GM23338 (cell line): ENCODE measurements at places on chromosomes 7 and 10.

DNA sequence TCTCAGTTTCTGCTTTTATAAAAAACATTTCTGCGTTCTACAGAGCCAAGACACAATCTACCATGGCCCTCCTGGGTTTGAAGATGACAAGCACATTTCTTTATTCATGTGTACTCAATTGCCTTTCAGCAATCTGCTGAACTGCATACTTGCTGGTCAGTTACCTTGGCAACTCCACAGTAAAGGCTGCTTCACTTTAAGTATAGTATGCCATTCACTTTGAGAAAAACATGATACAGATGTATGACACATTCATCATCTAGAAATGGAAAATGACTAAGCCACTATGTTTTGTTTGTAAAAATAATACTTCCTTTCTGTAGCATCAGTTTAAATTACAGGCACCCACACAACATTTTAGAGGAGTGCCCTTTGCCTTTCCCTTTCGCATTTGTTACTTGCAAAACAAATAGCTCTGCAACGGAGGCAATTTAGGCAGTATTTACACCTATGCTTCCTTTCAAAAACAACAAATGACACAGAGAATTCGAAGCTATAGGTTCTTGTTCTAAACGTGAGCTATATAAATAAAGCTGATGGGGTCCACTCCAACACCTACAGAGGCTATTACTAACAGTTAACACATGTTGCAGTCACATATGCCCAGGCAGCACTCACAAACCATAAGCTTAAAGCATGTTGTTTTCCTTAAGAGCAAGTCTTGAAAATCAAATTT, 23.5 kb downstream of the SGCE start:
- H3K27ac ChIP-seq, result no peak overlapping the region
- H3K36me3 ChIP-seq, result no peaks in the 10 kb centered on the region
- H3K27me3 ChIP-seq, result no peaks in the 10 kb centered on the region
- DNase-seq, result peak; percentile 7
- H3K4me1 ChIP-seq, result peaks cover 11% of the 10 kb centered on the region
- H3K4me3 ChIP-seq, result no peak overlapping the region

GRCh38 chr10:31819391-31819820, 109.2 kb downstream of the ARHGAP12 start:
- no peak overlapping the region for H3K27ac ChIP-seq
- no peak for DNase-seq
- no peaks in the 10 kb centered on the region for H3K36me3 ChIP-seq

GRCh38 chr7:136687693-136688322, 180.6 kb upstream of the CHRM2 start:
- no peak overlapping the region for H3K27ac ChIP-seq
- no peaks in the 10 kb centered on the region for H3K36me3 ChIP-seq
- no peaks in the 10 kb centered on the region for H3K27me3 ChIP-seq

DNA sequence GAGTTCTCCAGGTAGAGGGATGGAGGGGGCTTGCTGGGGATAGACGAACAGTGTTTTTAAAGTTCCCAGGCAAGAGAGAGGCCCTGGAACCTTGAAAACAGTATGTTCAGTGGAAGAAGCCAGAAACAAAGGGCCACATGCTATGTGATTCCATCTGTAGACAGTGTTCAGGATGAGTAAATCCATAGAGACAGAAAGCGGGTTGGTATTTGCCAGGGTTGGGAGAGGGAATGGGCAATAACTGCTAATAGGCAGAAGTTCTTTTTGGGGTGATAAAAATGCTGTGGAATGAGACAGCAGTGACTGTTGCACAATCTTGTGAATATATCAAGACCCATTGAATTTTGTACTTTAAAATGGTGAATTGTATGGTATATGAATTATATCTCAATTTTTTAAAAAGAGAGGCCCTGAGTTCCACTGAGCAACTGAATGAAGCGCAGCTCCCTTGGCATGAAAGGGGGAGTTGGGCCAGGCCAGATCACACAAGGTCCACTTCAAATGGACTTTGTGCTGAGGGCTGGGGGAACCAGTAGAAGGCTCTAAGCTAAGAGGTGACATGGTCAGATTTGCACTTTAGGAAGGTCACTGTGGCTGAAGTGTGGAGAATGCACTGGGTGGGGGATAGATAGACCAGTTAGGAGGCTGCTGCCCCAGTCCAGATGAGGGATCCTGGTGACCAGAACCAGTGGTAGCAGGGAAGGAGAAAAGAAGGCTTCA, 34.0 kb downstream of the LEP start:
- no peak overlapping the region for H3K4me3 ChIP-seq
- 0 out of 2 replicates have a peak, but pooled peaks cover 6% of the 10 kb centered on the region for H3K36me3 ChIP-seq
- H3K27me3 ChIP-seq, result peaks cover 24% of the 10 kb centered on the region
- DNase-seq, result no peak

DNA sequence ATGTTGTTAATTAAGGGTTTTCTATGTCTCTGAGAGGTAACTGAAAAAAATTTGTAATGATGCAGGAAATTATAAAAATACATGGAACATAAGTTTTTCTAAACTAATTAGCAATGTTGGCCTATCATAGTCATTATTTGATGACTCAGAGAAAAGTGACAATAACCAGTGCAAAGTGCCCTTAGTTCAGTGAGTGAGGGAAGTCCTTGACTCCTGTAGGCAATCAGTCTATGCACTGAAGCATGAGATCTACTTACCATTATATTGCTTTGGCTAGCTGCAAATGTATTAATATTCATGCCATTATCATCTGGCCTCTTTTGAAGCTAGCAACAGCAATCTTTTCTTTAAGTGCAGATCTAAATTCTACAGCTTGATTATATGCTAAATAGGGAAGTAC, 40.6 kb downstream of the CCDC172 start:
- no peak overlapping the region for H3K27ac ChIP-seq
- no peaks in the 10 kb centered on the region for H3K36me3 ChIP-seq
- no peaks in the 10 kb centered on the region for H3K4me1 ChIP-seq
- no peak for DNase-seq

GRCh38 chr7:101671371-101672356, 42.6 kb upstream of the MYL10 start:
- H3K4me3 ChIP-seq, result no peak overlapping the region
- H3K27me3 ChIP-seq, result no peaks in the 10 kb centered on the region
- no peak overlapping the region for H3K27ac ChIP-seq

DNA sequence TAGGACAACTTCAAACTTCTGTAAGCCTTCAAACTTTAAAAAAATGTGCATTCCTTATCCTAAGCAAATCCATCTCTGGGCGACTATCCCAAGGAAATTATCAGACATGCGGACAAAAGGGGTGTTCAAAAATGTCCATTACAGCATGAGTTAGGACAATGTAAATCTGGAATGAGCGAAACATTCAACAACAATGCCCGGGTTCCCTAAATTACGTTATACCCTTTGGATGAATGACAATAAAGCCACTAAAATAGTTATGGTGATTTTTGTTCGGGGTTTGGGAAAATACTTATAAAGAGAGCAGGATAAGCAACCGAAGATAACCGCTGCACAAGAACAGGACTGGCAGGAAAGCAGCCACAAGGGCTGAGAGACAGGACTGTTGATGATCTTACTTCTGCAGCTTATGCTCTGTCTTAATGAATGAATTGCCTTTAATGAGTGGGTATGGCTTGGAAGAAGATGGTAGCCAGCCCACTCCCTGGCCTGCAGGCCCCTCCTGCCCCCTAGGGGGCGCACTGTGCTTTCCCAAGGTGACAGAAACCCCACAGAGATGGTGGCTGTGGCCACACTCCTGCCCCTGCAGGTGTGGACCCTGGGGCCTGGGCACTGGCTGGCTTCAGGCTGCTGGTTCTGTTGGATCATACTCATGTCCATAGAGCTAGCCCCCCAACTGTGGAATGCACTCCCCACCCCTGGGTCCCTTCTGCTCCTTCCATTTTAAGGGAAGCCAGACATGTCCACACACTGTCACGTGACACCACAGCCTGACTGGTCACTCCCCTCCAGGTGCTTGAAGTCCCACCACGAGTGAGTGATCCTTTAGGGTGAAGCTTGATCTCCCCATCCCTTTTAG, 45.0 kb downstream of the ZCCHC24 start:
- peaks cover 16% of the 10 kb centered on the region for H3K4me1 ChIP-seq
- peak; percentile 73 for DNase-seq
- no peaks in the 10 kb centered on the region for H3K36me3 ChIP-seq
- H3K4me3 ChIP-seq, result no peak overlapping the region
- H3K27me3 ChIP-seq, result no peaks in the 10 kb centered on the region
- no peak overlapping the region for H3K27ac ChIP-seq

DNA sequence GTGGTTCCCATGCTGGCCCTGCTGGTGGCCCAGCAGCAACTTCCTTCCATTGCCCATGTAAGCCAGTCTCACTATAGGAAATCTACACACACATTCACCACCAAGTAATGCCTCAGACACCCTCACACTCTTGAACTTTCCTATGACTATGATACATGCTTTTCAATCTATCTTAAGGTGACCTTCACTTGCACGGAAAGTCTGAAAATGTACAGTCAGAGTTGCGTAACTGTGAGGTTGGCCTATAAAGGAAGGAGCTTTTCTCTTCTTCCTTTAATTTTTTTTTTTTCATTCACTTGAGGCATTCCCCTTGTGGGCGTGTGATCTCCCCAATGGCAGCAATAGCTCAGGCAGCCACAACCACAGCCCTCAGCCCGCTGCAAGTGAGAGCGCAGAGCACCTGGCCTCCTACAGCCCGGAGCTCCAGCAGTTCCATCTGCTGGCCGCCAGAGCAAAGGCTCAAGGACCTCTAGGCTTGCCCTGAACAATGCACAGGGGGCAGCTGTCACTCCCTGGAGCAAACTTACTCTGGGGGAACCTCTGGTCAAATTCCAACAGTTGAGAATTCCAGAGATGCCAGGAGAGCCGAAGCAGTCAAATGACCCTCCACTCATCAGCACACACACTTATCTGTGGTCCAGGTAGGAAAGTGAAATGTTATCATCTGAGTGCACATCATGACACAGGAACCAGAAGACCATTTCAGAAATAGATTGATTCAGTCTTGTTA, 123.1 kb upstream of the ADO start:
- peak; percentile 45 for DNase-seq
- H3K36me3 ChIP-seq, result no peaks in the 10 kb centered on the region
- no peak overlapping the region for H3K4me3 ChIP-seq
- no peaks in the 10 kb centered on the region for H3K27me3 ChIP-seq

GRCh38 chr7:25758559-25758958, 393.4 kb upstream of the NFE2L3 start:
- no peaks in the 10 kb centered on the region for H3K36me3 ChIP-seq
- H3K27ac ChIP-seq, result no peak overlapping the region
- H3K4me3 ChIP-seq, result no peak overlapping the region
- DNase-seq, result no peak

- H3K27ac ChIP-seq, result no peak overlapping the region
- no peaks in the 10 kb centered on the region for H3K27me3 ChIP-seq
- H3K36me3 ChIP-seq, result no peaks in the 10 kb centered on the region
- no peak for DNase-seq
Measured at GRCh38 chr10:68705548-68705947, 15.5 kb upstream of the CCAR1 start.

DNA sequence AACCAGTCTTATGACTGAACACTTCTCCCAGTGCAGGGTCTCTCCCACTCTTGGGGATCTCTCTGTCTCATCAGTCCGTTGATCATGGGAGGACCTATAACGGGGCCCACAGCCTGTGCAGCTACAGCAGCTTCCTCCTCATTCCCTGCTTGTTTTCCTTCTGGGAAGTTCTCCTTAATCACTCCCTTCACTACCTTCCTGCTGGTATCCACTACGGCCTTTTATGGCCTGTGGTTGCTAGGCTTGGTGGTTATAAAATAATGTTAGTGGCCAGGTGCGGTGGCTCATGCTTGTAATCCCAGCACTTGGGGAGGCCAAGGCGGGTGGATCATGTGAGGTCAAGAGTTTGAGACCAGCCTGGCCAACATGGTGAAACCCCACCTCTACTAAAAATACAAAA, 3.5 kb upstream of the ZNF282 start:
- no peak overlapping the region for H3K27ac ChIP-seq
- no peak for DNase-seq
- H3K4me1 ChIP-seq, result 0 out of 2 replicates have a peak, but pooled peaks cover 4% of the 10 kb centered on the region
- H3K36me3 ChIP-seq, result no peaks in the 10 kb centered on the region

GRCh38 chr10:61539876-61540275, 86.7 kb upstream of the TMEM26 start:
- H3K27ac ChIP-seq, result no peak overlapping the region
- DNase-seq, result no peak
- no peak overlapping the region for H3K4me3 ChIP-seq
- H3K36me3 ChIP-seq, result no peaks in the 10 kb centered on the region
- H3K4me1 ChIP-seq, result no peaks in the 10 kb centered on the region

DNA sequence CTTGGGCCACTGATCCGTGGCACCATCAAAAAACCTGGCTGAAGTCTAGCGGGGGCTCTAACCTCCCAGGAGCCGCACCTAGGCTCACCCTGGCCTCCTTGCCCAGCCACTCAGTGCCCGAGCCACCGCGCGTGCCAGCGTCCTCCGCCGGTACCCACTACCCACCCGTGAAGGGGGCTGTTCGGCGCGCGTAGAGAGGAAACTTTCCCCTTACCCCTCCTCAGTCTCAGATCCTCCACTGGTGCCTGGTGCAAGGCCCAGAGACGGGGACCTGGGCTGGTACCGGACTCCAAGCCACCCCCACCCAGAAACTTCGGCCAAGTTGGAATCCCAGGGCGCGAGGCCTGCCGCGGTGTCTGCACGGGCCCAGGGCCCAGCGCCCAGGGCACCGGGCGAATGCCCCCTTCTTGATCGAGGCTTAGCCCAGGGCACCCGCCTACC, 3.5 kb upstream of the EBF3 start:
- H3K4me1 ChIP-seq, result peaks cover 51% of the 10 kb centered on the region
- H3K4me3 ChIP-seq, result peak overlapping the region; percentile 60
- H3K27ac ChIP-seq, result no peak overlapping the region
- peaks cover 98% of the 10 kb centered on the region for H3K27me3 ChIP-seq

DNA sequence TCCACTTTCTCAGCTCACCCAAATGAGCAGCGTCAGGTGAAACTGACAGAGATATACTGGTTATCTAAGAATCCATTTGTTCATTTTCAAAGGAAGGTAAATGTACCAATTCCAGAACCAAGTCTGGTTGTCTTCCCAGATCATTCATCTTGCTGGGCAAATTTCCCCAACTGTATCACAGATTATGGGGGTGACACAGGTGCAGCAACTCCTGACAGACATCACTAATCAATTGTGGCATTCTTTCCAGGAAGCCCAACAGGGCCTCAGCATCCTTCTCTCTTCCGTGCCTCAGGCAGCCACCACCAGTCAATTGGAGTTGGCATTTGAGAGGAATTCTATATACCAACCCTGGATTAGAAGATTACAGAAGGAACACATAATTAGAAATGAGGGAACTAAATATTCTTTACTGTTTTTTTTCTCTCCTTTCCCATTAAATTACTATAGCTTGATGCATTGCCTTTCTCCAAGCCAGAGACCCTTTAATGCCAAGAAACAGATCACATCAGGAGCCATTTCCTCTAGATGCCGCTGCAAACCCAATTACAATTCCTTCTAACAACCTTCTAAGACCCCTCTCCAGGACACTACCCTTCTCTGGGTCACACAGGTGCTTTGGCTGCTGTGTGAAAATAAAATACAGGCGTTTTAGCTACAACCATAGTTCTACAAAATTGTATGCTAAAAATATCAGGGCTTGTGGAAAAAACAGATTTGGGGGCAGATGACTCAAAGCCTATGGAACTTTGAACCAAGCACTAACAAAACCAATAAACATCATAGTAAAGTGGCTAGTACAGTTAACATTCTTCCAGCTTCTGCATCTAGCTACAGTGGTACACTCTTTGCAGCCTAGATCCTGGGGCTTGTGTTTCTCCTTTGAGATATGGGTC, 291.6 kb downstream of the RNLS start:
- H3K4me1 ChIP-seq, result no peaks in the 10 kb centered on the region
- H3K27me3 ChIP-seq, result no peaks in the 10 kb centered on the region
- no peak overlapping the region for H3K27ac ChIP-seq
- DNase-seq, result peak; percentile 13
- no peaks in the 10 kb centered on the region for H3K36me3 ChIP-seq

- H3K4me3 ChIP-seq, result no peak overlapping the region
- DNase-seq, result no peak
- no peaks in the 10 kb centered on the region for H3K36me3 ChIP-seq
- no peaks in the 10 kb centered on the region for H3K27me3 ChIP-seq
- no peaks in the 10 kb centered on the region for H3K4me1 ChIP-seq
Measured at GRCh38 chr7:113880559-113880958, 38.2 kb downstream of the PPP1R3A start.
